ENCODE measurements at places on chromosomes 13 and 19.
A peak's percentile ranks its signal among the peaks of the same experiment; 100 is the strongest.

DNA sequence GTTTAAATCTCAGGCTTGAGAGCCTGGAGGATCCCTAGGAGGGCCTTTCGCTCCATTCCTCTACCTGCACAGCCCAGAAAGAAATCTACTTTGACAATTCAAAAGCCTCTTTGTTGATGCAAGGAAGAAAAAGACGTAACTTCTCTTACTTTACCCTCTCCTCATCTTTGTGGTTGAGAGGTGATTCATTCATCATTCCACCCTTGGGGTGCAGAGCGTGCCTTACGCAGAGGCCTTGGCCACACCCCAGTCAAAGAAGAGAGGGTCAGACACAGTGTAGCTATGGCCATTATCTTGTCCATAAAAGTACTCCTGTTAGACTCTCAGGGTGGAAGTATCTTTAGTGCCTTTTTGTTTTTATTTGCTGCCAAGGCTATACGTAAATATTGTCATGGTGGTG is 184.0 kb downstream of the IRS2 start:
- DNase-seq: no peak

- peak; percentile 94 for DNase-seq
These were observed 15.0 kb upstream of the PGLS start for GRCh38 chr19:17496337-17496997.

DNA sequence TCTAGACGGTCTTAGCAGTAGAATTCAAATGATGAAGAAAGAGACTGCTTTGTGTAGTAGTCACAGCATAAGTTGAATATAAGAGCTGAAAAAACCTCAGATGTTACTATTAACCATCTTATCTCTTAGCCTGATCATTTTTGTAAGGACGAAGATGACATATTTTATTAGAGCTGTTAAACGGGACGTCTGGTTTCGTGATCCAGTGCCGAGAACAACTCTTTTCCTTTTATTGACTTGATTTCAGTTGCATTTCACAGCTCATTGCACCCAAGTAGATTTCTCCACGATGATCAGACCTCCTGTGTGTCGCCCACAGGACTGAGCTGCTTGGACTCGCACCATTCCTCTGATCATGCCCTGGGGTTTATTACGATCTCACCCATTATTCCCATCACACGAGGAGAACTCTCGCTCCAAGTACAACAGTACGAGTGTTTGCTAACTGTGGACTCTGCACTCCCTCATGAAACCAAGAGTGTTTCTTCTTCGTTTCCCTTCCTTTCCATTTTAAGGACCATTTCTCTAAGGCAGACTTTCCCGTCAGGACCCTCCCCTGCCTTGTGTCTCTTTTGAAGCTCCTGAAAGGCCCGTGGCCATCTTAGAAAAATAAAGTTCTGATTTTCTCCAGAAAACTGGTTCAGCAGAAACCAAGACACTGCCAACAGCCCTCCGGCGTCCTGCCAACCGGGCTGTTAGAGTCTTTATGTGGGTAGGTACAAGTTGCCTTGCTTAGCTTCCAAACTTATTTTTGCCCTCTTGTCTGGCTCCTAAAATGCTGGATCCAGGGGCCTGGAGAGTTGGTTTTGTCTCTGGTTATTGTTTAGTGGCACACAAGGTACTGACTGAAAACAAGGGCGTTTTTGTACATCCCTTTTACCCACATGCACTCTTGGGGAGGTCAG is 48.2 kb upstream of the RNF113B start:
- no peak for DNase-seq

GRCh38 chr19:51076631-51077213 is 6.0 kb downstream of the KLK14 start:
- no peak for DNase-seq

- no peak for DNase-seq
These were observed 236.1 kb downstream of the TEX29 start for GRCh38 chr13:111556496-111556895.

GRCh38 chr13:24233351-24233901 is 72.9 kb downstream of the SPATA13 start:
- DNase-seq: no peak

- DNase-seq: no peak
These were observed 14.1 kb downstream of the PRAM1 start for GRCh38 chr19:8488365-8488764.

DNA sequence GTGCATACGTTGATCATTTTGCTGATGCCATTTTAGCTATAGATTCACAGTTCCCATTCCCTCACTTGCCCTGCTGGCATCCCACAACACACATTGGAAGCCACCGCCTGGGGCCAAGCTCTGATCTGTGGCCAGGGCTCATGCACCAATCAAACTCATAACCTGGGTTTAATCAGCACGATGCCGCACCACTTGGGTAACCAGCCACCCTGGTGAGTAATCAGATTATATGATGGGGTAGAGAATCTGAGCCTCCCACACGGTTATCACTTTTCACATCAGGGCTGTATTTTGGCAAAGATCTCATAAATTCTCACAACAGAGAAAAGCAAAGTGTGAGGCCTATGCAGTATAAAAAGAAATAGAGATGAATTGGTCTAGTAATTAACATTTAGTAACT is 66.0 kb upstream of the TNFRSF19 start:
- DNase-seq: no peak

DNA sequence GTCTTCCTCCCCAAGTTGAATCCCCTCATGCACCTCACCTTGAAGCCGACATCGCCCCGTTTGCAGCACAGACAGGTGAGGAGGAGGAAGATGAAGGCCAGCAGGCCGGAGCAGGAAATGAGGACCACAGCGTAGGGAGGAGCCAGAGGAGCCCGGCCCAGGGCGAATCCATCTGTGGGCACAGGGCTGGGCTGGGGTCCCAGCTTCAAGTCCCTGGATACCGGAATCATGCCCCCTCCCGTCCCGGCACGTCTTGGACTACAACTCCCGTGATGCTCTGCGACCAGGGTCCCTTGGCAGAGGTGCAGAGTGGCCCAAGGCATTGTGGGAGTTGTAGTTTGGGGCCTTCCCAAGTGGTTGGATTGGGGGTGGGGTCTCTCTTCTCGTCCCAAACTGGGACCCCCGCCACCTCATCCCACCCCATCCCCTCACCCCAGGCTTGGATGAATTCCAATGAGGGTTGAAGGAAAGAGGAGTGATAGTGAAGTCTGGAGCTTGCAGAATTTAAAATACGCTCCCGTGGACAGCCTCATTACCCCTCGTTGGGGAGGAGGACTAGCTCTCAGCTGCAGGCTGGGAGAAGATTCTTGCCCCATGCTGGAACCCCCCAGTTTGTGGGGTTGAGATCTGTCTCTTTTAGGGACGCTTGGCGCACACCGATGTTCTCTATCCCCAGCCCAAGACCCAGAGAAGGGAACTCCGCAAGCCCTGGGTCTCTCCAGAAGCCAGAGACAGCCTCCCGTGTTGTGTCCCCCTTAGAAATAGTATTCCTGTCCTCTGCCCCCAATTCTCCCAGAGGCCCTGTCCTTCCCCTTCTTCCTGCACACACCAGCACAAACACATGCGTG is 990 bp downstream of the LMTK3 start:
- peak; percentile 31 for DNase-seq
